DMS153 (cell line): ENCODE measurements at places on chromosomes 11 and 22.

DNA sequence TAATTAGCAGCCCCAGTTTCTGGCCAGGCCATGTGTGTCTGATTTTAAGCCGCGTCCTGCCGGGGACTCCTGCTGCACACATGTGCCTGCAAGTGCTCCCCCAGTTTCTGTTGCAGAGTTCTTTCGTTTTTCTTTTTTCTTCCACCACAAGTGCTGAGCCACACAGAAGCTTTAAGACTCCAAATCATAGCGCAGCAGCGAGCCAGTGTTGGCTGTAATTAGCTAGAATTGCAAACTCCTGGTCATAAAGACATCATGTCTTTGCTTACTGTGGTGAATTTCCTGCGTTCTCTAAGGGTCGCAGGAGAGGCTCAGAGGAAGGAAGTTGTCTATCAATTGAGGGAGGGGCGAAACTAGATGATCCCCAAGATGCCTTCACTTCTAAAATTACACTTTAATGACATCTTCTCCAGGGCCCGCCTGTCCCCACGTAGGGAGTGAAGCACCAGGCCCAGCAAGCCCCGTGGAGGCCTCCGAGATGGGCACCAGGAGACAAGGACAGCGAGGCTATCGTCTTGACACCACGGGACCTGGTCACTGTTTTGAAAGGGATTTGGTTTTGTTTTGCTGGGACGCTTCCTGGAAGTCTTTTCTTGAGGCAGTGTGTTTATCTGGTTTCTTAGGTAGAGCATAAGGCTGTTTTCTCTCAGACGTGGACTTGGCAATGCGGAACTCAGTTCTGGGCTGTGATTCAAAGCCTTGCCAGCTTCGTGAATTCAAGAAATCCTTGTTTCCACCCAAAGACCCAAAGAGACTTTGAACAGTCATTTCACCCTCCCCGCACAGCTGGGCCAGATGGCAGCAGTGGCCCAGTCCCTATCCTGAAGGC lies 71.8 kb downstream of the UBASH3B start:
- DNase-seq: no peak

- DNase-seq: no peak
These were observed 5.0 kb upstream of the OR52H1 start for GRCh38 chr11:5553343-5553742.

GRCh38 chr22:17434856-17435255 lies 65.6 kb downstream of the CECR2 start:
- no peak for DNase-seq

DNA sequence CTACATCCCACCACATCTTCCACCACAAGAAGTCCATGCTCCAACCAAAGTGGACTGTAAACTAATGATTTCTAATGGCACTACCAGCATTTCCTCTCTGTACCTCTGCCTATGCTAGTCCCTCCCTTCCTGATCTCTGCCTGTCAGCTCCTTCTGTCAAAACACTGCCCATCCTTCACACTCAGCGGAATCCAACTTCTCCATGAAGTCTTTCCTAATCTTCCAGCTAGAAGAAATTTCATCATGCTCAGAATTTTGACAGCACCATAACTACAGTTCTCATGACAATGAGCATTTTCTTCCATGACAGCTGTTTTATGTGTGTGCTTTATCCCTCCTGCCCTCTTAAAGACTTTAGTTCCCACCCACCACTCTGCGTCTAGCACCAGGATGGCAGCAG lies 111.4 kb downstream of the SERGEF start:
- no peak for DNase-seq

- no peak for DNase-seq
These were observed 527.1 kb upstream of the CCDC90B start for GRCh38 chr11:83813296-83813695.

DNA sequence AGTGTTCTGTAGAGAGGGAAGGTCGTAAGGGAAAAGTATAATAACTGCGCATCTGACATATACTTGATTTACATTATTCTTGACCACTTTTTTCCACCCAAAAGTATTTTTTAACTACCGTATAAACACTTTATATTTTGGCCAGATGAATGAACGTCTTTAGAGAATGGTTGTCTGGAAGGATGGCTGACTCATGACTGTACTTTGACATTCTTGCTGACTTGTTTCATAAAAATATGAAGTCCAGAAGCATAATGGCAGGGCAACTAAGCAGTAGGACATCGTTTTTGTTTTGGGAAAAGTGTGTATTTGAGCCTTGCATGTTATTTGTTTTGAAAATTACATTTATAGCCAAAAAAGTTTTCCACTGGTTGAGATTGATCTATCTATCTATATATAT lies 110.0 kb downstream of the OSBP2 start:
- DNase-seq: no peak

GRCh38 chr11:34890089-34890488 lies 26.1 kb downstream of the APIP start:
- no peak for DNase-seq

- no peak for DNase-seq
These were observed 104.9 kb downstream of the FAM76B start for GRCh38 chr11:95684701-95685100.

DNA sequence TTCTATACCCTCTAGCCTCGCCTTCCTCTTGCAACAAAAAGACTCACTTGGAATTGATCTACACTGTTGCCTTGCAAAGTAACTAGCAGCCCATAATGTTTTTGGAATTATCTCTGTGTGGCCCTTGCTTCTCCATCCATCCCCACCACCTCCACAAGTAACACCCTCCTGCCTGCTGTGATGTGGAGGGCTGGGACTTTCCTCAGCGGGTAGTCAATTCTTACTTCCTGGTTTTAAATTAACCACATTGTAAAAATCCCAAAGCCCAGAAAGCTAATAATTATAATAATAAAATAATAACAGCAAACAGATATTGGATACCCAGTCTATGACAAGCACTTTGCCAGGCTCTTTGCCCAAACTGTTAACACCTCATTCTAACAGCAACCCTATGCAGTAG lies 40.8 kb upstream of the GALNT18 start:
- no peak for DNase-seq

- no peak for DNase-seq
These were observed 8.5 kb upstream of the DENND5A start for GRCh38 chr11:9273376-9274336.

- DNase-seq: no peak
These were observed 5.1 kb downstream of the TSPO start for GRCh38 chr22:43156413-43156812.

- no peak for DNase-seq
These were observed 320 bp downstream of the CLTCL1 start for GRCh38 chr22:19291218-19291579.

- no peak for DNase-seq
These were observed 427.3 kb downstream of the TENM4 start for GRCh38 chr11:79013509-79013908.

DNA sequence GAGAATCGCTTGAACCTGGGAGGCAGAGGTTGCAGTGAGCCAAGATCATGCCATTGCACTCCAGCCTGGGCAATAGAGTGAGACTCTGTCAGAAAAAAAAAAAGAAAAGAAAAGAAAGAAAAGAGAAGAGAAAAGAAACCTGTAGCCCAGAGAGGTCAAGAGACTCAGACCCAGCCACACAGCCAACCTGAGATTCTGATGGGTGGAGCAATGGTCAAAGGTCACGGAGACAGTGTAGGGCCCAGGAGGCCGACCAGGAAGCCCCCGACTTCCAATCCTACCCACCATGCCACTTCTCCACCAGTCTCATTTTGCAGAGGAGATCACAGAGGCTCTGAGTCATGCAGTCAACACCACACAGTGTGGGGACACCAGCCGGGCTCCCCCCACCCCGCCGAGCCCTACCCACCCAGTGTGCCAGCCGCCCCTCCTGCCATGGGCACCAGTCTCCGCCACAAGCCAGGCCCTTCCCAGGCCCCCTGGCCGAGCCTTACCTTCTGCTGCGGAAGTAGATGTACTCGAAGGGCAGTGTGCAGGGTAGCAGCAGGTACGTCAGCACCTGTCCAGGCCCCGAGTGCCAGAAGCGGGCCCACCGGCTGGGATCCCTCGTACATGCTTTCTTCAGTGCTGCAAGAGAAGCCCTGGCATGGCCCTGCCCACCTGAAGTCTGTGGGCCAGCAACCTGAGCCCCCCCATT lies 7.9 kb downstream of the PNPLA5 start:
- DNase-seq: no peak

- DNase-seq: no peak
These were observed 102.3 kb upstream of the CD44 start for GRCh38 chr11:35036639-35037038.

DNA sequence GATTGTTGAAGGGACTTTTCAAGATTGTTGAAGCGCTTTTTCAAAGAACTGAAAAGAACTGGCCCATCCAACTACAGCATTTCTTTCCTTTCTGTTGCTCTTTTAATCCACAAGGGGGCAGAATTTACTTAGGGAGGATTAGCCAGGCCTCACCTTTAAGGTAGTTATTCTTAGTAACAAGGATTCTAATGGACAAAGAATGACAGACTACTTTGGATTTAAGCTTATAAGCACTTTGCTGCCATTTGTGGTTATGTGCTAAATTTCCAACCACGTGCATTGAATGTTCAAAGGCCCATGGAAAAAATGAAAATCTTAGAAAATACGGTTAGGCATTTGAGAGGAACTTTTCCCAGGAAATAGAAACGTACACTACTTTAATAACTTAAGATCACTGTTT lies 49.5 kb upstream of the HSPA8 start:
- peak; percentile 17 for DNase-seq

GRCh38 chr22:46638601-46639431 lies 18.6 kb downstream of the GRAMD4 start:
- DNase-seq: peak; percentile 76

GRCh38 chr22:39434721-39435120 lies 22.1 kb upstream of the MGAT3 start:
- no peak for DNase-seq

GRCh38 chr22:19498154-19498865 lies 18.6 kb downstream of the CDC45 start:
- DNase-seq: no peak

GRCh38 chr11:64027651-64028397 lies 7.9 kb upstream of the FLRT1 start:
- DNase-seq: no peak

DNA sequence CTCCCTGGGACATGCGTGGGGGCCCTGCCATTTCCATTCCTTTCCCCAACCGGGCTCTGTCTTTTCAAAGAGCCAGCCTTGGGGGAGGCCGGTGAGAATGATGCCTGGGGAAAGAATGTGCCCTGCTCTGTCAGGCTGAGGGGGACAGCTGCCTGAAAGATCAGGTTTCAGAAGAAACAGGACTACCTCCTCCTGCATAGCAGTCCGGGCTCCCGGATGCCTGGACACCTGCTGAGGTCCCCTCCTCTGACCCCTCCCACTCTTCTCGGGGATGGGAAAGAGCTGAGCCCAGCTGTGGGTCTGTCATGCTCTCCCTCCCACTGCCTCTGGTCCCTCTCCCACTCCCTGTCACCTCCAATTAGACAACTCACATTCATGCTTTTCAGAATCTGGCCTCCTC lies 41.8 kb upstream of the CDON start:
- peak; percentile 35 for DNase-seq

DNA sequence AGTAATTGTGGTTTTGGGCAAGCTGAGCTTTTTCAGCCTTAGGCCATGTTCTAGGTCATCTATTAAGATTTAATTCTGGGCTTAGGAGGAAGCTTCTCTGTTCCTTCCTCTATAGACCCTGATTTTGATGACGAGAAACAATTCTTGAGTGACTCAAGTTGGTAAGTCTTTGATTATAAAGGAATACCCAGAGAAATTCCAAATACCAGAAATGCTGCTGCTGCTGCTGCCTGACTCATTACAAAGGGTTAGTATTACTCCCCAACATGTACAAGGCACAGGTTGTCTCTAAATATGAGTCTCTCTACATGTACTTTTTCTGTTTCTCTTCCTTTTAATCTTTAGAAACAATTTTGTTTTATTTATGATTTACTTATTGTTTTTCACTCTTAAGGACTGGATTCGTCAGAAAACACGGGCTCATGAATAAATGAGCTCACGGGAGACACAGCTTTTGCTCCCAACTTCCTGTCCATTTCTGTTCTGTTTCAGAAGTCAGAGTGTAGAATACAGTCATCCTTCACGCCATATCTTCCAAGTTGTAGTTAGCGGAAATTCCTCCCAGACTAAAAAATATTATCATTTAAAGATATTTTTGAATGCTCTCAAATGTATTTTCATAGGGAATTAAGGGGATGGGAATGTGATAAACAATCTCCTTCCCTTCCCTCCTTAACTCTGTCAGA lies 31.8 kb upstream of the RBMXL2 start:
- DNase-seq: no peak

- DNase-seq: no peak
These were observed 1.8 kb upstream of the ARHGEF17 start for GRCh38 chr11:73306069-73306841.
